Epithelial cell of proximal tubule (primary cell): ENCODE measurements at places on chromosomes 12 and 14.
A peak's percentile ranks its signal among the peaks of the same experiment; 100 is the strongest.

GRCh38 chr12:42507081-42507480, 82.5 kb downstream of the PRICKLE1 start:
- DNase-seq: no peak

DNA sequence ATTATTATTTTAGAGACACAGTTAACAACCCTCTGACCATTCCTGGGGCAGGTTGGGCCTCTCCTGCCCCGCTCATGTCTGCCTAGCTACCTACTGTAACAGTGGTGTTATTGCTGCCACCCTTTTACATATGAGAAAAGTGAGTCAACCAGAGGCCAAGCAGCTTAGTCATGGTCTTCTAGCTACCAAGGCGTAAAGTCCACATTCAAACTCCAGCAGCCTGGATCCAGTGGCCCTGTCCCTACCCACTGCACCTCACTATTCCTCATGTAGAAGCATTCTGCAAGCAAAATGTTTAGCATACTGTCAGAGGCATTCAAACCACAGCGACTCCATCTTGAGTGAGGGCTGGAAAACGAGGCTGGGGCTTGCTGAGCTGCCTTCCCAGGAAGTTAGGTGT, 95.8 kb downstream of the SLC15A4 start:
- peak; percentile 90 for DNase-seq

GRCh38 chr12:94429633-94430032, 30.0 kb downstream of the CEP83 start:
- no peak for DNase-seq

DNA sequence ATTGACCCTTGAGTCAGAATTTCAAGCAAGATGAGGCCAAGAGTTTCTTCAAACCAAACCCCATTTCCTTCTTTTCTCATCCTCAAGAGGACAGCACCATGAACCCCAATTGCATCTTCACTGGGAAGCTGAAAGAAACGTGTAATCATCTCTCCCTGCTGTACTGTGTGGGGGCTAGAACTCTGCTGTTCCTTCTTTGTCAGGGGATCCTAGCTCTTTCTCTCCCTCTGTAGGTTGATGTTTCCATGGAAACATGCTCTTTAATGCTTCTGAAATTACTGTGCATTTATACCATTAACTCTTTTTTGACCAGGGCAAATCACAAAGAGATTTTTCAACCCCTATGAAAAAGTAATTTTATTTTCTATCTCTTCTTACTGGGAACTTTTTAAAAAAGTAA, 295.1 kb downstream of the GRIN2B start:
- no peak for DNase-seq

DNA sequence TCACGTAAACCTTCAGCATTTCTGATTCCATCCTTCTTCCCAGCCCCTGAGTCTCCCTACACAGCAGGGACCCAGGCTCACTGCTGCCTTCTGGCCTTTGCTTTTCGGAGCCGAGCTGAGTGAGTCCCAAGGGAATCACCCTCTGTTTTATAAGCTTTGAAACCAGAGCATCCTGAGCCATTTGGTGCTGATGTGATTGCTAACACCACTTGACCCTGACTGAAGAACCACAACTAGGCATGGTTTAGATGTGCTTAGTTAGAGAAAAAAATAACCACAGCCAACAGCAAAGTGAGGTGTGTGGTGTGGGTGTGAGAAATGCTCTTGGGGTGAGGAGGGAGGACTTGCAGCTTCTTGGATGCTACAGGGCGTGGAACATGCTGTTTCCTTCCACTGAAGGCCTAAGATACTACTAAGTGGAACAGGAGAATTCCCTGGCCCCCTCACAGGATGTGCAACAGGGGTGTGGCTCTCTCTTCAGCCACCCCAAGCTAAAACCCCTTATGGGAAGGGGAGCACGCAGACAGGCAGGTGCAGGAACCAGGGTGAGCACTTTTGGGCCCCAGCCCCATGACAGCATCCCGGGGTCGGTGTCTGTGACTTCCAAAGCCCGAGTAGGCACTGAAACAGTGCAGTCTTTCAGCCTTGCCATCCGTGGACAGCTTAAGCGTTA, at the start of gene TC2N:
TC2N (minus strand) TSS at position 221 of the 673 bp plus-strand sequence. CDS start 53,767 bp downstream, outside the sequence.
- no peak for DNase-seq

- DNase-seq: no peak
These were observed 77.0 kb downstream of the CPSF2 start for GRCh38 chr14:92198804-92199203.

- DNase-seq: no peak
These were observed 83.8 kb downstream of the KCNMB4 start for GRCh38 chr12:70449753-70450341.

GRCh38 chr12:23217158-23217557, 592.2 kb downstream of the ETNK1 start:
- DNase-seq: no peak

DNA sequence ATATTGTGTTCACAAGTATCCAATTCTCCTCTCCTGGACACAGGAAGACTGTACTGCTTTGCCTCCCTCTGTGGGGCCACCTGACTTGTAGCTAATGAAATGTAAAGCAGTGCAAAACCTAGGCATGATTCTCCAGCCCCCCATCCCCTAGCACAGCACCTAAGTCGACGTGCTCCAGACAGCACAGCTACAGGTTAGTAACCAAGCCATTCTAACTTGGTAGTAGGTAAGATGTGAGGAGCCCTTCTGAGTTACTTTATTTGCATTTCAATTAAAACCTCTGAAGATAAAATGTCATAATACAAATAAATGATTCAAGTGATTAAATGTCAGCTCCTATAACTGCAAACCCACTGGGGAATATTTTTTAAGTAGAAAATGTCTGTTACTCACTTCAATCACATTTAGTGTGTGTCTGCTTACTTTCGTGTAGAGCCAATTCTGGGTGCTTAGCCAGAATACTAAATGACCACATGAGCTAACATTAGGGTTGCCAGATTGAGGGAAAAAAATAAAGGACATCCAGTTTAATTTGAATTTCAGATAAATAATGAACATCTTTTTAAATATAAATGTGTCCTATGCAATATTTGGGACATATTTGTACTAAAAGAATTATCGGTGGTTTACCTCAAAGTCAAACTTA, 64.8 kb upstream of the HIF1A start:
- DNase-seq: no peak

GRCh38 chr14:98444077-98444476, 827.9 kb downstream of the BCL11B start:
- DNase-seq: no peak

DNA sequence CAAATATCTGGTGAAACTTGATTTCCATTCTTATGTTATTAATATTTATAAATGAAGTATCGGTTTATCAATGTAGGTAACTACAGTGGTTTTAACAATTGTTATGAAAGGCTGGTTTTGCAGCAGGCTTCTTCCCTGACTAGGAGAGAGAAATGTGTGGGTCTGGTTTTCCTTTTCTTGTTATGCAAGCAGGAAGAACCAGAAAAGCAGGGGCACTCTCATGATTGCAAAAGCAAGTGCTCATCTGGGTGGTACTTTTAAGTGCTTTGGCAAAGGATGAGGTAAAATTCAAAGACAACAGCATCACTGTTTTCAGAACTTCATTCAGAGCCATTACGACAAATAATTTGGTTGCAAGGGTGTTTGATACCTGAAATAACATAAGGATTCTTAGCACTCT, 105.6 kb downstream of the PTPRO start:
- no peak for DNase-seq
